Fibroblast of the aortic adventitia (primary cell): ENCODE measurements at places on chromosomes 13 and 19. TPM values are rescaled to one million over a fixed set of nuclear protein-coding genes. Genes with fewer than 3 reads are reported as not detected.
A peak's percentile ranks its signal among the peaks of the same experiment; 100 is the strongest.

ZNF132 gene
- 9.2 and 10.8 TPM in 2 replicates for total RNA-seq

ZNF221 gene
- 4.9 and 8.7 TPM in 2 replicates for total RNA-seq

GRCh38 chr19:52949422-52949821 is 13.3 kb downstream of the ZNF816 start:
- no peak for DNase-seq

DNA sequence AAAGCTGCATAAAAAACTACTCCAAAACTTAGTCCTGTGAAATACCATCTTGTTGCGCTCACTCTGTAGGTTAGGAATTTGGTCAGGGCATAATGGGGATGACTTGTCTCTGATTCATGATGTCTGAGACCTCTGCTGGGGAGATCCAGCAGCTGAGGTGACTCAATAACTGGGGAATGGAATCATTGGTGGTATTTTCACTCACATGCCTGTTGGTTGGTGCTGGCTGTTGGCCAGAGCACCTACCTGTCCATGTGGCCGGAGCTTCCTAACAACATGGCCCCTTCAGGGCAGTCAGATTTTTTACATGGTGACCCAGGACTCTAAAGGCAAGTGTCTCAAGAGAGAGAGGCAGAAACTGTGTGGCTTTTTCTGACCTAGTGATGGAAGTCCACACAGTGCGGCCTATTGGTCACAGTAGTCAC is 7.4 kb upstream of the ESD start:
- peak; percentile 80 for DNase-seq

- DNase-seq: no peak
These were observed 39.0 kb upstream of the WASF3 start for GRCh38 chr13:26518451-26518959.

GRCh38 chr13:96091164-96092117 is 1.5 kb downstream of the HS6ST3 start:
- DNase-seq: peak; percentile 25
